LNCaP clone FGC (cell line): ENCODE measurements at places on chromosomes 1 and 21.

- no peak for DNase-seq
Measured at GRCh38 chr1:27102134-27102706, 52.7 kb downstream of the SLC9A1 start.

DNA sequence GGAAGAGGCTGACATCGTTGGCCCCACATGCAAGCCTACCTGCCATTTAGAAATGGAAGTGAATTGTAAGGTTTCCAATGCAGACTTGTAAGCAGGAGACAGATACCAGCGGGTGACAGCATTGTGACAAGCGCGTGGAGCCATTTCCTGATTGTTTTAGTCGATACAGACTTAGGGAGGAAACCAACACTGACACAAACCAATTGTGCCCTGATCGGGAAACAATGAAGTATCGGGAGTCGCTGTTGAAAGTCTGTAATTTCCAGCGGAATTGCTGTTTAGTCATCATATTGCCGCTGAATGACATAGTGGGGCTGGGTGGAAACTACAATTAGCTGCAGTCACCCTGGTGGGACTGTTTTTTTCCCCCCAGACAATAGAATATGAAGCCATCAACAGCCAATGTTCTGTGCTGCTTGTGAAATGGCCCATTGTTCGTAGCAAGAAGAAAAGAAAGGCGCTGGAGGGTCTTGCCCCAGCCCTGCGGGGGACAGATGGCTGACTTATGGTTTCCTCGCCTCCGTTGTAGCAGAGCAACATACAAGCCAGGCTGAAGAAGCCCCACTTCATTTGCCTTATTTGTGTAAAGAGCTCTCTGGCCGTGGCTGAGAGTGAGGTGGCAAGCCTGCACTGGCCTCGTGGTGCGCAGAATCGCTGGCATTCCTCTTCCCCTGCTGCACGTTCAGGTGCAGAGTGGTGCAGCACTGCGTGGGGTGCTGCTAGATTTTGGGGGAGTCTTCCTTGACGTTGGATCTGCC lies 462.7 kb downstream of the CAMTA1 start:
- DNase-seq, result no peak

DNA sequence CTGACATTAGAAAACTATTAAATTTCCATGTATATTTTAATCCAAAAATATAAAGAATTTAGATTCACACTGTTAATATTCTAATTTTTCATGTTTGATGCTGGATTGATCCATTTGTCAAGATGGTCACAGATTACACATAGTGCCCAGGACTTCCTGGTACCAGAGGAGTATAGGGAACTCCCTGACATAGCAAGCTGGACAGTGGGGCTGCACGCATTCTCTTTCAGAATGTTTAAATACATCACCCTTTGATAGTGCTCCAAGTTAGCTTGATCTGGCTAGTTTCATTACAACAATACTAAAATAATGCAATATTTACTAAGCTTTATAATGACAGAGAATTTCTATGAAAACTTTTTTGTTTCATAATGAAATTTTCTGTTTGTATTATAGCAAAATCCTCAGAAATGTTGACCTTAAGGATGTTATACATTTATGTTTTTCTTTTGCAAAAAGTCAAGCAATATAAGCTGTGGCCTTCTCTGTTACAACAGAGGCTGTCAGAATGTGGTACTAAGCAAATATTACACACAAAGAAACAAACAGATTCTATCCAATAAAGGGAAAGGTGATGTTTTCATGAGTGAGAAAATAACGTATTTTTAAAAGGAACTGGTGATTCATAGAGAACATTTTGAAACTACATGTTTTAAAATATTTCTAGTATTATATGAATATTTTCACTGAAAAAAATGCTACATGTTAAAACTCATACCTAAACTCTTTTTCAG lies 84.7 kb downstream of the SLC35F3 start:
- no peak for DNase-seq

DNA sequence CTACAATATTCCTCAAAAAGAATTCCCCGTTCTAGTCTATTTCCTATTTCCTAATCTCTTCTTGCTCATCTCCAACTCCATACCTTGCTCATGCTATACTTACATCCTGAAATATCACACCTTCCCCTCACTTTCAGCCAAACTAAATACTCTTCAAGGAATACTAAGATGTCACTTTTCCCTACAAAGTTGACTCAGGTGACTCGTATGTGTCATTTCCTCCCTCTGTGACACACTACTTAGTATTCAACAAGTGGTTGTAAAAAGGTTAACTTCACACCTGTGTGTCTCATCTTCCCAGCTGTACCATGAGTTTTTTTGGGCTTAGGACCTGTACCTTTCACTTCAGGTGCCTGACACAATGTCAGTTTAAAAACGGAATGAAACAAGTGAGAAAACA lies 81.9 kb upstream of the LBR start:
- no peak for DNase-seq

DNA sequence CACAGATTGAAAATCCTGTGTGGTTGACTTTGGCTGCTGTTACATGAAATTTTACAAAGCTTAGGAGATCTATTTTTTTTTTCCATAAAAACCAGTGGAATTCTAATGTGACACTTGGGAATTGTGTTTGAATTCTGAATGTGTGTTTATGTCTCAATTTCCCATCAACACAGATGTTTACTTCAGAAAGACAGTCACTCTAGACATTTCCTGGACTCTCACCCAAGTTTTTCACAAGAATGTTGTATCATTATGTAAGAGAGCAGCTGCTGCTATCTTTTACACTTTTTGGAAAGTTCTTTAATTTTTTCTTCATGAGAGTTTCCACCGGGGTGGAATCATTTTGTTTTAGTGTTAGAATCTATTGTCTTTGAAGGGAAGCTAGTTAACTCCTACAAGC lies 210.1 kb downstream of the GIPC2 start:
- no peak for DNase-seq
